ENCODE measurements at places on chromosomes 3 and 15.

DNA sequence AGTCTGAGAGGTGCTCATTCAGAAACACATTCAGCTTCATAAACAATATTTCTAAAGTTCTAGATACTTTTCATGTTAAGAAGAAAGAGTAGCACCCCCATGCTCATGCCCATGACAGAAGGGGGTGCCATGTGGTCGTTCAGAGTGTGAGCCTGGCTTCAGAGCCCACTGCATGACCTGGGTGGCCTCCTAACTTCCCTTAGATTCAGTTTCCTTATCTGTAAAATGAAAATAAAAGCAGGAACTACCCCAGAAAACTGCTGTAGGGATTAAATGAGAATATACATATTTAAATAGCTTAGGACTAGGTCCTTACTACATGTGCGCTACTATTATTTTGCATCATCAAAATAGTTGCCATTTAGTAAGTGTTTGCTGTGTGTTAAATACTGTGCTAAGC lies 69.2 kb downstream of the ABHD5 start:
- no peak for DNase-seq

- no peak for DNase-seq
These were observed 48.6 kb downstream of the FOXL2 start for GRCh38 chr3:138898301-138898700.

- DNase-seq, result no peak
These were observed 142.9 kb upstream of the NR2F2 start for GRCh38 chr15:96187341-96188305.

DNA sequence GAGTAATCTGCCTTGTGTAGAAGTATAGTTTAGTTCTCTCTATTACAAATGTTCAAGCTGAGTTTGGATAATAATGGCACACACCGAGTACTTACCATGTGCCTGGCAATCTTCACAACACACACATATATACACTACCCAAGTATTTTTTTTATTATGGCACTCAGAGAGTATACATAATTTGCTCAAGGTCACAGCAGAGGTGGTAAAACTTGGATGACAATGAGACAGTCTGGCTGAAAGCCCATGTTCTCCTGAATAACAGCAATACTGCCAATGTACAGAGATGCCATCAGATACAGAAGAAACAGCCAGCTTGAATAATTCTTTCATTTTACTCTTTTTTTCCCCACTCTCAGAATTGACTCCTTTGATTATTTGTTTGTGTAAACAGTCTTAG lies 460.0 kb downstream of the CNTN6 start:
- no peak for DNase-seq

DNA sequence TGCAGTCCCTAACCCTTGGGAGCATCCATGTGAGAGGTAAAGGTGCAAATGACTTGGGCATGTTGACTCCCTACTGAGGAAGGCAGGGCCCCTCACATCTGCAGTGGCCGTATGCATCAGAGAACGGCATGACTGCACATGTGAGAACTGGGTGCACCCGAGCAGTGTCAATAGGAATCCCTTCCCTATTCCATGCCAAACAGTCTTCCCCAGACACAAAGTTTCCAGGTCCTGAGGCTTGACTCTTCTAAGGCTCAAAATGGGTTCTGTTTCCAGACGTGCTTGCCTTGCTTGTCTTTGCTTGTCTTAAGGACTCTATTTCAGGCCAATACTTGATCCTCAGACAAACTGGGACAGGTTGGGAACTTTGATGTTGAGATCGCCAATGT lies 20.5 kb upstream of the ANPEP start:
- no peak for DNase-seq

DNA sequence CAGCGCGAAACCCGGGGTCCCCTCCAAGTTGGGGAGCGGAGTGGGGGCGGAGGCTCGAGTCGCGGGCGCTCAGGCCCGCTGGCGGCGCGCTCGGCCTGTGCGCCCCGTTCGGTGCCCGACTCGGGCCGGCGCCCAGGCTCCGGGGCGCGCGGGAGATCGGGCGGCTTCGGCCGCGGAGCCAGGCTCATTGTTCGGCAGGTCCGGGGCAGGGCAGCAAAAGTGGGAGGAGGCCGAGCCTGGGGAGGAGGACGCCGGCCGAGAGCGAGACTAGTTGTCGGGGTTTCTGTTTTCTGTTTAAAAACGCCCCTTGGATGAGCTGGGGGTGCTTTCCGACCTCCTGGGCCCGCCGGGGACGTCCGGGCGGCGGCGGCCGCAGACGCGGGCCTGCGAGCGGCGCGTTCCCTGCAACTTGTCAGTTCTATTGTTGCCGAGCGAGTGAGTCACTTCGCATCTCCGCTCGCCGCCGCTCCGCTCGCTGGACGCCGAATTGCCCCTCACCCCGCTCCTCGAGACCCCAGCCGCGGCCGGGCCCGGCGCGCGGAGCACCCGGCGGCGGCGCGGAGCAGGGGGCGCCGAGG lies 676 bp downstream of the TCF12 start:
- peak; percentile 81 for DNase-seq

DNA sequence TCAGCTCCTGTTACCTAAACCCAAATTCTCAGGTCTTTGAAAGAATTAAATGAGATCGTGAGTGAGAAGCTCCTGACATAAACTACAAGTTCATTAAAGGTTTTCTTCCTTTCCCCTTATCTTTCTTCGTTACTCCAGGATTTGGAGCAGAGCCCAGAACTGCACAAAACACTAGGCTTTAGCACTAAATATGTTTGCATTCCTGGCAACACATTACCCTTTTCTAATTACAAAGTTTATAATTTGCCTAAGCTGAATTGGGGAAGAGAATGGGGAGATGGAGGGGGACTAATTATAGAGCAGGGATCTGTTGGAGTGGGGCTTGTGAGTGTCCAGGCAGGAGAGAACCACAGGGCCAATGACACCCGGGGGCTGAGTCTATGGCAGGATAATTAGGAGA lies 109.7 kb downstream of the SV2B start:
- no peak for DNase-seq

- no peak for DNase-seq
These were observed 98.7 kb downstream of the SMAD6 start for GRCh38 chr15:66800584-66801235.

DNA sequence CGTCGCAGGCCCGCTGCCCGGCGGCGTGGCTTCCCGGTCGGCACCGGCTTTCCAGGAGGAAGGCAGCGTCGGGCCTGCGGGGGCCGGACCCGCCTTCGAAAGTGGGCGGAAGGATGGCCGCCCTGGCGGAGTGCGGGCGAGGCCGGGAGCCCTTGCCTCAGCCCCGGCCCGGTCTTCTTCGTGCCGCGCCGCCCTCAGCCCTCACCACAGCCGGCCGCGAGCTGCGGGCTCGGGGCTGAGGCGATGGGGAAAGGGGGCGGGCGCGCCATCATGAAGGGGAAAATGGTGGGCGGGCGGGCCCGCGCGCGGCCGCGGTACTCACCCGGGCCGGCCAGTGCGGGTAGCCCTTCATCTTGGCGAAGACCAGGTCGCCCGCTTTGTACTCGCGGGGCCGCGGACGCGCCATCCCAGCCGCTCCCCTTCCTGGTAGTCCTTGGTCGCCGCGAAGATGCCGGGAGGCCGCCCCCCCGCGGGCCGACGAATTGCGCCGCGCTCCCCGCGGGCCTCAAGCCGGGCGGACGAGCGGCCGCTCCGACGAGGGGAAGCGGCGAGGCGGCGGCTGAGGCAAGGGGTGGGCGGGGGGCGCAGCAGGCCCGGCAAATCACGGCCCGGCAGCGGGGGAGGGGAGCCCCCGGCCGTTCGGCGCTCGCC lies 489 bp downstream of the HDGFL3 start:
- peak; percentile 66 for DNase-seq

DNA sequence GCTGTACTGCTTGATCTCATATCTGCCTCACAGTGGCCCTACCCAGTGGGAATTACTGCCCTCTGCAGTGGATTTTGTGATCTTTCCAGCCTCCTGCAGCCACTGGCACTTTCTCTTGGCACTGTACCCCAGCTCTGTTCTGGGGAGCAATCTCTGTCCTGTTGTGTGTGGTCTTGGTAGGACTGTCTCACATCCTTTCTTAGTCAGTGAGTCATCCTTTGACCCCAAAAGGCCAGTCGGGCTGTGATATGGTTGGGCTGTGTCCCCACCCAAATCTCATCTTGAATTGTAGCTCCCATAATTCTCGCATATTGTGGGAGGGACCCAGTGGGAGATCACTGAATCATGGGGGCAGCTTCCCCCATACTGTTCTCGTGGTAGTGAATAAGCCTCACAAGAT lies 133.3 kb upstream of the TPM1 start:
- no peak for DNase-seq

DNA sequence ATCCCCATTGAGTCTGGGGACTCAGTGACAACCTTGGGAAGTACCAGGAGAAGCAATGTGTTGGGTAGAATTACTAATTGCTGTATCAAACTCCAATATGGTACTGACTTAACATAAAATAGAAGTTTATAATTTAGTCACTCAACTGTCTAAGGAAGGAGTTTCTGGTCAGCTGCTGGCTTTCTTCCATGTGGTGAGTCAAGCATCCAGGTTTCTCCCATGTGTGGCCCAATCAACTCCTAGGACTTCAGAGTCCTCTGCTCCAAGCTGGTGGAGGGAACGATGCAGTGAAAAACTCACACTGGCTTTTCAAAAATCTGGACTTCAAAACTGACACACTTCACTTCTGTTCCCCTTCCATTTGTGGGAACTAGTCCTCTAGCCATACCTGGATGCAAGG lies 25.2 kb downstream of the WNT5A start:
- no peak for DNase-seq

DNA sequence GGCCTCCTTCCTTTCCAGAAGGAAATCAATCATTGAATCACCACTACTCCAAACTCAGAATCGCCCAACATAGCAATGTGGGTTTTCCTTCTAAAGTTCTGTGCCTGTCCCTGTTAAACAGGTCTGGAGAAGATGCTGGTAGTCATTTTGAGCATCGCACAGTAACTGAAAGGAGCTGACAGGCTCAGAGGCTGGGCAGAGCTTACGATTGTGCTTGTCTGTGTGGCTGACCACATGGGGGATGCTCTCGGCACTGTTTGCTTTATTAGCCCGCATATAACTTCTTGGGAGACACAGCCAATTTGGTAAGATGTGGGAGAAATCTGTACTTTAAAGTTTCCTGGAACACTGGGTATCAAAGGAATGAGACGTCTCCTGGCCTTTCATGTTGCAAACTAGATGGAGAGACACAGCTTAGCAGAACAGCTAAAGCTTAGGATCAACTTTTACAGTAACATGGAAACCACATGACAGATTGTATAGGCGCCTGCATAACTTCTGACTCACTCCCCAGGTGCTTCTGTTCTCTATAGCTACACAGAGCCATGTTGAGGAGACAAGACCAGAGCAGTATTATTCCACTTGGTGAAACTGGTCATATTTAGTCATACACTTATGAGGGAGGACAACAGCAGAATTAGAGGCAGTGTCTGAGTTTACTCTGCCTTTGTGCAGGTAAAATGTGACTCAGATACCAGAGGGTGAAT lies 374.1 kb downstream of the RORA start:
- no peak for DNase-seq

DNA sequence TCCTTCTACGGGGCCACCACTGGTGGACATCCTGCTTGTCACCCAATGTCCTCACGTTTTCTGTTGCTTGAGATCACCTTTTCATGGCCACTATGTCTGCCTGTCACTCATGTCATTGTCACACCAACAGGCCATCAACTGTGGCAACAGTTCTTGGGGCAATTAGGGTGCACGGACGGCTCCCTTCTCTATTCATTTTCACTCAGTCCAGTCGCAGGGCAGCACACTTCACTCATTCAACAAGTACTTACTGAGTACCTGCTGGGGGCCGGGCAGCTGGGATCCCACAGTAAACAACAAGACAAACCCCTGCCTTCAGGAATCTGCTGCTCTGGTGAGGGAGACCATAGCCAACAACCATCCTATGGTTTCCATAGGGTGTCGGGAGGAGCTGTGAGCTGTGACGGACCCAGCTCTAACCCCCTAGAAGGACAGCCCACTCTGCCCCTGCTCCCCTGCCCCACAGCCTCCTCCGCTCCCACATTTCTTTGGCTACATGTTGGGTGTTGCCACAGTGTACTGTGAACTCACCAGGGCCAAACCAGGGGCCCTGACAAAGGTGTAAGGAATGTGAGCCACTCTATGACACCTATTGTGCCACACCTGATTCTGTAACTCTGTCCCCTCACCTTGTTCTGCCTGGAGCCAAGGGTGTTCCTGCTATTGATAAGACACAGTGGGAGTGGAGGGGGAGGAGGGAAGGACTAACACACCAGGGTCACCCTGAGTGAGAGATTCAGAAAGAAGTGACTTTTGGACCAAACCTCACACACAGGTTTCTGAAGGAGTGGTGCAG lies 1.9 kb downstream of the VILL start:
- no peak for DNase-seq

DNA sequence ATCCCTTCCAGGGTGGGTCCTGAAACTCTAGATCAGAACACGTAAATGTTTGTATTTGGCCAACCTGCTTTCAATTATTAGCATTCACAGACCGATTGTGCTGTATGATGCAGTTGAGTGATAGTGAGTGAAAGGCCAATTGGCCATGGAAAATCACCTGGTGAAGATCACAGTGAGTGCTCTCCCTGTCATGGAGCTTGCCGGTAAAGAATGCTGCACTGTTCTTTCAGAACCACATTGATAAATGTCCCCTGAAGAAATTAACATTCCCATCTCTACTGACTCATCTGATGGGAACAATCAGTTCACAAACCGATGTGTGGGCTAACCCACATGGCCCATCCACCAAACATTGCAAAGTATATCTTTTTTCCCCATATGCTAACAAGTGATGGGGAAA lies 324.8 kb upstream of the TBL1XR1 start:
- DNase-seq, result no peak
